ENCODE measurements at places on chromosomes 2 and 18.

DNA sequence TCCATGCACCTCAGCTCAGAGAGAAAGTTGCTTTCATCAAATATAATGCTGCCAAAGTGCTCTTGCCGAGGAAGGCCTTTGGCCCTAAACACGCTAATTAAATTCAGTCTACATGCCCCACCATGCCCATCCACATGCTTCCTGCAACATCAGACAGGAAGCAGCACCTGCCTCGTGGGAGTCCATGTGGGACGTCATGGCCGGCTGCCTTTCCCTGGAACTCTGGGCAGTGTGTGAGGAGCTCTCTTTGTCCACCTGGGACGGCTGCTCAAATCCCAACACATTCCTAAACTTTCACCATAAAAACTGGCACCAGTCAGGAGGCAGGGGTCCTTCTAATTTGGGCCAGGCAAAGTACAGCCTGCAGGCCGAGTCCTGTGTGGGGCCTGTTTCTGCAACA lies 23.1 kb downstream of the FAM178B start:
- DNase-seq: no peak

GRCh38 chr2:74100254-74101216 lies 47.2 kb downstream of the BOLA3 start:
- no peak for DNase-seq

- DNase-seq: no peak
These were observed 247.0 kb downstream of the TMX3 start for GRCh38 chr18:68467957-68468356.

DNA sequence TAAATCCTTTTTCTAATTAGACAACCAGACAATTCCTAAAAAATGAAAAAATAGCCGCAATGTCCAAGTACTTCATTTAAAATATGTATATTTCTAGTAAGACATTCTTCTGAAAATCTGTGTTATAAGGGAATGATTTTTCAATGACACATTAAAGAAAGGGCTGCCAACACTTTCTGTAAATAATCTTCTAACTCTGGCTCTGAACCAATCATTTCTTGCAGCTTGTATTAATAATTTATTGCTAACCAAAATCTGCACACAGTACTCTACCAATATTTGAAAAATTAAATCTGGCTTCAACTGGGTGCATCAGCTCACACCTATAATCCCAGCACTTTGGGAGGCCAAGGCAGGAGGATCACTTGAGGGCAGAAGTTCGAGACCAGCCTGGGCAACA lies 8.3 kb downstream of the NFU1 start:
- DNase-seq: no peak

GRCh38 chr18:34990597-34990996 lies 50.6 kb upstream of the MAPRE2 start:
- DNase-seq: no peak

DNA sequence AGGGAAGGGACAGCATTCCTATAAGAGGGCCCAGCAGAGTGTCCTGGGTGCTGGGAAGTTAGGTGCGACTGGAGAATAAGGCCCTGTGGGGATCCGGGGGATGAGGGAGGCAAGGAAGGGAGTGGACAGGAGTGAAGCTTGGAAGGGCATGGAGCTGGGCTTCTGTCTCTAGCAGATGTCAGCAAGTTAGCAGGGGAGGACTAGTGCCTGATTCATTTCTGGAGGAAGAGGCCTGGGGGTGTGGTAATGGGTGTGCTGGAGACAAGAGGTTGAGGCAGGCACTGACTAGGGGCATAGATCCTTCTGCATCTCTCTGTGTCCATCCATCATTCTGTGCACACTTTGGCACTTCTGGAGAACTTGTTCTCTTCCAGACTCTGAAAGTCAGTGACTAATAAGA lies 134.7 kb downstream of the ACOXL start:
- no peak for DNase-seq

DNA sequence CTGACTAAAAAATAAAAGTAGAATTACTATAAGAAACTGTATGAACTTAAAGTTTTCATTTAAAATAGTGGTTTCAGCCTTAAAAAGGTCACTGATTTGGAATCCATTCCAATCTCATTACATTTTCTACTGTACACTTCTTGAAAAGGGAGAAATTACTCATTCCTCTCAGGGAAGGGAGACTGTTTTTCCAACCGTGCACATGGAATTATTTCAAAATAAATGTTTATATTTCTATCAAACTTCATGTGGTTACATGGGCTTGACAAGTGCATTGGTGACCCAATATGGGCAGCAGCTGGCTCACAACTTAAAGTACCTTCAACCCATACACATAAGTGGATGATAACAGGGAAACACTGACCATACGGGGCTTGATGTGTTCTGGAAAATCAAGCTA lies 324.5 kb upstream of the THUMPD2 start:
- DNase-seq: no peak

- no peak for DNase-seq
These were observed 66.2 kb downstream of the BMP10 start for GRCh38 chr2:68805025-68805424.

- peak; percentile 51 for DNase-seq
These were observed 154.6 kb downstream of the CCDC74A start for GRCh38 chr2:131682122-131682944.

- DNase-seq: no peak
These were observed 186.5 kb upstream of the FANCL start for GRCh38 chr2:58427572-58428095.

GRCh38 chr18:14974576-14974975 lies 226.6 kb downstream of the ANKRD30B start:
- DNase-seq: peak; percentile 50

- DNase-seq: no peak
These were observed 62.4 kb downstream of the MRPS9 start for GRCh38 chr2:105100046-105100840.

- DNase-seq: no peak
These were observed 24.2 kb upstream of the SCYGR1 start for GRCh38 chr2:227411990-227412350.

DNA sequence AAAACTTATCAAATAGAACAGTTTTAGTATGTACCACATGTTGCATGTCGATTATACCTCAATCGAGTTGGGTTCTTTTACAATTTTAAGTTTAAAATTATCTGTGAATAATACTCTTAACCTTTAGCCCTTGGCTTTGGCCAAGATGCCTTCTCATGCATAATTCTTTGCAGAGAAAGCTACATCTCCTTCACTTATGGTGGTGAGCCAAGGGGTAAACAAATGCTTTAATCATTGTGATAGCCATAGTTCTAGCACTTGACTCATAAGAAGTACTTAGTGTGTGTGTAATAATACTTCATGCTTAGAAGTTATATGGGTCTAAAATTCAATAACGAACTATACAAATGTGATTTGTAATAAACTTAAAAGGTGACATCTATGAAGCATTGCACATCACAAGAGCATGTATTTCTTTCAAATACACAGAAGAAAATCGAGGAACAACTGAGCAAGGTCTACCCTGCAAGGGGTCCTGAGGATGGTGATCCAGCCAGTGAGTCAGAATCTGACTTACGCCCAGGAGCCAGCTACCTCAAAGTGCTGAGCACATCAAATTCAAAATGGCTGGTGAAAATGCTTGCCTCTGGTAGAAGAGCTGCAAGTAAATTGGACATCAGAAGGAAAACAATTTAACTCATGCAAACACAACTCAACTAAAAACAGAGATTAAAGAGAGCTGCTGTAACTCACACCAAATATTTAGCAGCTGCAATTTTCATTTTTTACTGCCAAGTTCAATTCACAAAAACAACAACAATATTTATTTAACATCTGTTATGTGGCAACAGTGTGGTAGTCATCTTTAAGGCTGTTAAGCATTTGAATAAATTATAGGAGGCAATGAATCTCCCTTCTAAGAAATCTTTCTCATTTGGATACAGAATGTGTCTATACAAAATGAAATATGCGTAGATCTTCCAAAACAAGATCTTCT lies 23.8 kb upstream of the TTC39C start:
- DNase-seq: no peak

- DNase-seq: no peak
These were observed 222.7 kb upstream of the EPAS1 start for GRCh38 chr2:46074501-46074900.

- no peak for DNase-seq
These were observed 74.2 kb downstream of the MBD2 start for GRCh38 chr18:54150226-54150625.

- no peak for DNase-seq
These were observed 198.3 kb upstream of the FIGN start for GRCh38 chr2:163934131-163934530.

- no peak for DNase-seq
These were observed at the start of gene SMAD7 for GRCh38 chr18:48950536-48951447. Gene SMAD7, minus strand, starts transcription at chr18:48950965. Its CDS starts 541 bp downstream, at chr18:48950424.

DNA sequence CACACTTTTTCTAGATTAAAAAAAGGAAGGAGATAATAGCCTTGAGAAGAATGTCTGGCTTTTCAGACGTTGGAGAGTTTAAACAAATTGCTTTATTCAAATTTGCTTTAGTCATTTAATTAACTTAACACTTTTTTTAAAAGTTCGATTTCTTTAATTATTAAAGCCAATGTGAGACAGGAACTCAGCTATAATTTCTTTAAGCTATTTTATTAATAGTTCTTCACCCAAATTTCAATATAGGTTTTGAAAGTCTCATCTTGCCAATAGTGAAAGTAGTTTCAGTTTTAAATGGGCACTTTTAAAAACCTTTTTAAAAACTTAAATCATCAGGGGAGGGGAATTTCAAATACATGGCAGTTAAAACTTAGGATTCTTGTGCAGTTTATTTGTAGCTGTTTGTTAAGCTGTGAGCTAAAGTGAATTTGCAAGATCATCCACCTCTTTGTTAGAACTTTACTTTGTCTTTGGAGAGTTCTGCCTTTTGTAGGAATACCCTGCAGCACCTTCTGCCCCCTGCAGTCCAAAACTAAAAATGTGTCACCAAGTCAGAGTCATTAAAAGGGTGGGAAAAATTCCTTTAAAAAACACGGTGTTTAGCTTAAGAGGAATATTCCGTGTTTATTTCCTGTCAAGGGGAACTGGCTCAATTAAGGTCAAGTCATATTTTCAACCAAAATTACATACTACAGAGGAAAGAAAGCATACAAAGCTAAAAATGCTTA lies 4.6 kb downstream of the TGIF1 start:
- DNase-seq: peak; percentile 52

DNA sequence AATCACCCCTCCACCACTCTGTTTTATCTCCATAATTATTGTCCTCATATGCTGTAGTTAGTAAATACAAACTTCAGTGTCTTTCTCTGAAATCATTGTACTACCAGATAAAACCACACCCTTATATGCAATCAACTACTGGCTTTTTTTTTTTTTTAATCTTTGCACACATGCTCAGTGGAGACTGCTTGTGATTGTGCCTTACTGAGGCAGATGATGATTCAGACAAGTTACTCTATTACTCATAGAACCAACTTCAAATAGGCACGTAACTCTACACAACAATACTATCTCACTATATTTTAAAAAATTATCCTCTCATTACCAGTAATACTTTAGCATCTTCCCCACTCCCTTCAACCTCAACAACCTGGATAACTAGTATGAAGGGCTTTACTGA lies 1278.4 kb upstream of the PIK3C3 start:
- no peak for DNase-seq

- DNase-seq: no peak
These were observed 15.7 kb downstream of the CTDP1 start for GRCh38 chr18:79695269-79695668.

- no peak for DNase-seq
These were observed 881.8 kb upstream of the ID2 start for GRCh38 chr2:7800031-7800430.

GRCh38 chr2:153235516-153235915 lies 243.0 kb downstream of the RPRM start:
- no peak for DNase-seq

DNA sequence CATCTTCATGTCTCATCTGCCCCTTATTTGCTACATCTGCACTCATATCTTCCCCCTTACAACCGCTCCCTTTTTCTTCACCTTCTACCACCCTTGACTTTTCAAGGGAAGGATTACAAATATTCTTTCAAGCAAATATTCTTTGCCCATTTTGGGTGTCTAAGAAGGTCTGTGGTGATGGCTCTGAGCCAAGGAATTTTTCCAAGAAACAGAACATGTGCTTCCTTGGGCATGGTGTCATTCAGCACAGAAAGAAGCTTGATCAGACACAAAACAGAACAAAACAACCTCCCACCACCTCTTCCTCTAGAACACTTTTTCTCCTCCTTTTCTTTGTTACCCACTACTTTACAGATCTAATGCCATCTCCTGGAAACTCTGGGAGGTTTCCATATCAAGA lies 313.7 kb downstream of the SATB2 start:
- no peak for DNase-seq

DNA sequence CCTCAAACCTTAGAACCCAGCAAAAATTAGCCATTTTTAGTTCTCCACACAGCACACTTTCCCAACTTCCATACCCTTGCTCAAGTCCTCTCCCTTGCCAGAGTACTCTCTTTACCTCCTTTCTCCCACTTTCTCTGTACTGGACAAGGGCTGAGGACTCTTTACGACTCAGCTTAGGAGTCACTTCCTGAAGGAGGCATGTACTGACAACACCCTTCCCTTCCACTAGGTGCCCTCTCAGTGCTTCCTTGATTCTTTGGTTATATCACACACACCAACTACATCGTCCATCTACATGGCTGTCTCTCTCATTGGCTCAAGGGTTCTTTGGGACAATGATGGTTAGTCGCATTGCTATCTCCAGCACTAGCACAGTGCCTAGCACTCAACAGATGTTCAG lies 5.2 kb upstream of the C18orf63 start:
- no peak for DNase-seq

GRCh38 chr2:24380820-24381219 lies 20.5 kb upstream of the ITSN2 start:
- no peak for DNase-seq

GRCh38 chr2:240298803-240299709 lies 136.4 kb upstream of the GPC1 start:
- no peak for DNase-seq

- no peak for DNase-seq
These were observed 371.7 kb upstream of the MEX3C start for GRCh38 chr18:51569153-51569552.

DNA sequence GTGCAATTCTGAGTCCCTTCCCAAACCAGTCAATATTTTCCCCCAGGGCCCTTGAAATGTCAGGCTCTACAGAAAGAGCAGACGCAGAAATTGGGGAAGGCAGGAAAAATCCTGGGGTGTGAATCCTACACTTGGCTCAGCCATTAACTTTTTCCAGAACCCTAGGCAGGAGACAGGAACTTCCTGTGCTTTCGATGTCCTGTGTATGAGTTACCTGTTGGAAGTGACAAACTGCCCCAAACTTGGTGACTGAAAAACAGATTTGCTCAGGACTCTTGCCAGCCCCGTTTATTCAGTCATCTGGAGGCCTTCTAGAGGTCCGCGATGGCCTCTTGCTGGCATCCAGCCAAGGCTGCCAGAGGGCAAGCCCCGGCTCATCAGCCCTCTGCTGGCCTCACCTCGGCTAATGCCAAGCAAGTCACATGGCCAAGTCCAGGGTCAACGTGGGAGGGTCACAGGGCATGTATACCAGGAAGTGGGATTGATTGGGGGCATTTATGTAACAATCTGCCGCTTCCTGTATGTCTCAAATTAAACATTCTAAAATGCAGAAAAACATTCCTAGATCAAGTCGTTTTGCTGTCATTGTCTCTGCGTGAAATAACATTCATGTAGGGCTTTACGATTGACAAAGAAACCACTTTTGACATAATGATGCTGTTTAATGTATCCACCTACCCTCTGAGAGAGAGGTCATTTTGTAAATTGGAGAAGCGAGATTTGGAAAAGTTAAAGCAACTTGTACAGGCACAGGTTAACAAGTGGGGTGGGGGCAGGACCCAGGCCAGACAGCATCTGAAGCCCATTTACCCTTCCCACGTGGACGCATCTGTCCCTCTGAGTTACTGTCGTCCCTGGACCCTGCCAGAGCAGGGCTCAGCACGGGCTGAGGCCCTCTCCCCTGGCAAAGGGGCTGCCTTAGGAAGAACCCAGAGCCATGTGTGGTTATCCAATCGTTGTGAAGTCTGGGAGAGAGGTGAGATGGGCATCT lies 179.4 kb downstream of the INHBB start:
- peak; percentile 76 for DNase-seq
